ENCODE measurements at places on chromosomes 6 and 20.

DNA sequence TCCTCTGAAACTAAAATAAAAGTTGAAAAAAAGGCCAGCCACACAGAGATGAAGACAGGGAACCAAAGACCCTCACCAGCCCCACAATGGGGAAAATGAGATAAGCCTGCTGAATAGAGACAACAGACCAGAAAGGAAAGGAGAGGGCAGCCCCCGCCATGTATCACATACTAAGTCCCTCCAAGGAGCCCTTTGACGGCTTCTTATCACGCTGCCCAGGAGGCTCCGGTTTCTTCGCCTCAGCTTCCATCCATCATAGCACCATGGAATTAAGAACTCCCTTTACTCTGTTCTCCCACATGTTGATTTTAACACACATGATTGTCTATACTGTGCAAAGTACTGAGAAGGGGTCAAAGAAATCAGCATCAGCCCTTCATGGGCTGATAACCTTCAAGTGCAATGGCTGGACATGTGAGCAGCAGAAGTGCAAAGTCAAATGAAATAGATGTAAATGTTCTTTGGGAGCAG, 54.9 kb downstream of the MAP3K5 start:
- no peak for DNase-seq

GRCh38 chr6:54525731-54526130, 217.5 kb downstream of the TINAG start:
- no peak for DNase-seq

DNA sequence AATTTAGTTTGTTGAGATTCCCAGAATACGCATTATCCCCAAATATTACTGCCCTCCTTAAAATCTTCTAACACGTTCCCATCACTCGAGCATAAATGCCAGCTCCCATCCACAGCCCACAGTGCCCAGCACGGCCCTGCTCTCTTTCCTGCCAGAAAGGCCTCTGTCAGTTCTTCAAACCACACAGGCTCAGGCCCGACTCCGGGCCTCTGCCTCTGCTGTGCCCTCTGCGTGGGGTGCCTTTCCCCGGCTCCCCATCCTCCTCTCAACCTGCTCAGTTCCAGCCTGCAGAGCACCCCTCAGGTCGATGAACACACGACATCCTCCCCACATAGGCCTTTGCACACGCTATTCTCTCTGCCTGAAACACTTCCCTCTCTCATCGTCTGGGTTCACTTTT, 12.8 kb downstream of the ULBP3 start:
- DNase-seq, result no peak

GRCh38 chr6:136657666-136658065, 107.4 kb upstream of the MAP7 start:
- no peak for DNase-seq

DNA sequence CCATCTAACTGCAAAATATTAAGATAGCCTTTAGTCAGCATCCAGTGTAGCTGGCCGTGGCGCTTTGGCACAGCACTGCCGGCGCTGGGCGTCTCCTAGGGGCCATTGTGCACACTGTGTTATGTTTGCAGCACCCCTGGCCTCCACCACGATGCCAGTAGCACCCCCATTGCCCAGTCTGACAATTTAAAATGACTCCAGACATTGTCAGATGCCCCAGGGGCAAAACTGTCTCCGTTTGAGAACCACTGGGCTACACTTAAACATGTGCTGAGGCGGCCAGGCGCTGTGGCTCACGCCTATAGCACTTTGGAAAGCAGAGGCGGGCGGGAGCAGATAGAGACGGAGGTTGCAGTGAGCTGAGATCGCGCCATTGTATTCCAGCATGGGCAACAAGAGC, 6.0 kb upstream of the MTG2 start:
- DNase-seq, result no peak

DNA sequence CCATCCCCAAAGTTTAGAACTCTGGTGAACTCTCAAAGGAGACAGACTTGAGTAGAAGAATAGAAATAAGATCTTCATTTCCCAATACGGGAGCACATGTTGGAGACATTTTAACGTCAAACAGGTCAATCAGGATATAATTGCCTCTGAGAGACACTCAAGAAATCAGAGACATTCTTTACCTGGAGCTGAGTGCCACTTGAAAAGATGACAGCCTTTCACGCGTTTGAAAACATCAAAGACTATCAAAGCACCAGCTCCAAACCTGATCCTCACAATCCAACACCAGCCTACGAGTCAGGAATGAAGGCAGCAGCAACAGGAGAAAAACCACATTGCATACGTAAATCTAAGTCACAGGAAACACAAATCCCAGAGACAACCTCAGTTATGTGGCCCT, 571.5 kb upstream of the CDH4 start:
- no peak for DNase-seq

DNA sequence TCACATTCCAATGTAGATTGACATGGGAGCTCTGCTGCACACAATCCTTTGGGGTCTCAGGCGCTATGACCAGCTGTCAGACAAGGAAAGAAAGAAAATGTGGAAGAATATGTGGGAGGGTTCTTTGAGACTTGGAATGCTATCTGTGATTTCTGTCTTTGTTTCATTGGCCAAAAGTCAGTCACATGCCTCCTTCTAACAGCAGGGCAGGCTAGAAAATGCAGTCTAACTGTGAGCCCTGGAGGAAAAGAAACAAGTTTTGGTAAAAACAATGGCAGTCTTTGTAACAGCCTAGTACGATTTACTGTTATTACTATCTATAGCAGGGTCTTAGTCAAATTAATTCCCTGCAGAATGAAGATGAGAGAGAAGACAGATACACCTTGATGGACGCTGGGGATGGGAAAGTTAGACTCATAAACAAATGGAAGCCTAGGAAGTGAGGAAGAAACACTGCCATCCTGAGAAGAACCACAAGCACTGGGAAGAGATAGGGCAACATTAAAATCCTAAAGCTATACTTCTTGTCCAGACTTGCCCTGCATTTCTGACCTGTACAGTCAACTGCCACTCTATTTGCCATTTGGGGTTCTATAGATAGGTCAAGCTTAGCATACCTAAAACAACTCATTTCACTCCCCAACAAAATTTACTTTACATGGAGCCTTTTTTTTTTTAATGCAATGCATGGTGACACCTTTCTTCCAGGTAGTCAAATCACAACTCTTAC, 833.0 kb downstream of the KIF16B start:
- no peak for DNase-seq

DNA sequence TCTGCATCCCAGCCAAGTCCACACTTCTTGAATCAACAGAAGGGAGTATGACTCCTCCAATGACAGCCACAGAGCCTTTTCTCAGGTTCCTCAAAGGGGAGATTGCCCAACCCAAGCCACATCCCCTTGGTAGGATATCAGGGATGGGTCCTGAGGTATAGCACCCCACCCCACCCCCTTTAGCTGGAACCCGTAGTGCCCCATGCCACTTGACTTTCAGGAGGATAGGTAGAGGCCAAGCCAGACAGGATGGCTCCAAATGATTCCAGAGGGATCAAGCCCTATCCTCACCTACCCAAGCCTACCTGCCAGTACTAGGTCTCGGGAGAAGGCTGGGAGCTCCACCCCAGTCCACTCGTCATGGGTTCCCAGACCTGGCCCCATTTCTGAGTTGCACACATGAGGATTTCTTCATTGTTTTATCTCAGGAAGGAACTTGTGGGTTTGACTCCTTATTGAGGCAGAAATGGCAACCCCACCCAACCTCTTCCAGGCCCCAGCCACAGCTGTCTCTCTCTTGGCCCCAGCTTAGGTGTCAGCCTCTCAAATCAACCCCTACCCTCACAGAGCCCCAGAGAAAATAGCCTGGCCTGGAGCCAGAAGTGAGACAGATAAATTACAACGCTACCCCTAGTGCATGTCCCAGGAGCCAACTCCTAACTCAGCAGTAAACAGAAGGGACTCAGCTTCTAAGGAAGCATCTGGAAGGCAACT, 3.6 kb downstream of the CCND3 start:
- no peak for DNase-seq

GRCh38 chr6:14635195-14635594, 517.6 kb downstream of the CD83 start:
- DNase-seq, result no peak

DNA sequence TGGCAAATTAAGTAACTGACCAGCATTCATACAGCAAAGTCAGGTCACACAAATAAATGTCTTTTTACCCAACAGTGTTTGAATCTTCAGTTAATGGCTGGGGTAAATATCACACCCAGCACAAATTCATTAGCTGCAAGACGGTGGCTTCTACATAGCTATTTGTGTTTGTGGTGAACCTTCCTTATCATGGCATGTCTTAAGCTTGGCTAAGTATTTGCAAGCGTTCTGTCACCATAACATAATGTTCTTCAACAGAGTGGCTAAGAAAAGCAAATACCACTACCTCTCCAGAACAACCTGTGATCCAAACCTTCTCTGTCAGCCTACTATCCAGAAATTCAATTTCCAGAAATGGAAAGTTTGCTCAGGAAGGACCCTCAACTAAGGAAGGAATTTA, 255.6 kb upstream of the TAB2 start:
- no peak for DNase-seq

DNA sequence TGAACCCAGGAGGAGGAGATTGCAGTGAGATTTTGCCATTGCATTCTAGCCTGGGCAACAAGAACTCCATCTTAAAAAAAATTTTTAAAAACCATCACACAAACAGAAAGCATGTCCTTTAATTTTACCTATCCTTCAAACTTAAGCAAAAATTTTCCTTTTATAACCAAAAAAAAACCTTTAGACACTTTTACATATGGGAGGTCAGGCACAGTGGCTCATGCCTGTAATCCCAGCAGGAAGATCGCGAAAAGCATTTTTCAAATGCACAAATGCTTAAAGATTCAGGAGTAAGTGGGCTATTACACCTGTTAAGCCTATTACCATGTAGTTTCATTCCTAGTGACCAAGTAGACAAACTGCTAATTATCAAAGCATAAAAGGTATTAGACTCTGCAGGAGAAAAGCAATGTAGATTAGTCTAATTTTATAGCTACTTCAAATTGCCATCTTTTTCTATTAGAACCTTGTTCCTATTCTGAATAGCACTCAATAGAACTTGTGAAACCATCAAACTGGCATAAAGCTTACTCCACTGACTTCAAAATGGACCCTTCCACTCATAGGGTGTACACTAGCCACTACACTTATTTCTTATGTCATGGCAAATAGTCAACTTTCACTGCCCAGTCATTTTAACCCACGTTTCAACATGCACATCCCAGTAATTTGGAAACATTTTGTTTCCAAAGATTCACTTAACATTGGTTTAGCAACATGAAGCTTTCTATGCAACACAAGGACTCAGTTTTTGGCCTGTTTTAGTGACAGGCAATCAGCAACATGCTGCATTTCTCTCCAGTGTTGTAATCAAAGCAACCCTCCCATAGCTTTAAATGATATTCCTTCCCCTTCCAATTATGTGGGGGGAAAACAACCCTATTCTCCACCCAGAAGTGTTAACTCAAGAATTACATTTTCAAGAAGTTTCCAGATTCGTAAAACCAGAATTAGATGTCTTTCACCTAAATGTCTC, 4.0 kb downstream of the EEF1A1 start:
- no peak for DNase-seq

- no peak for DNase-seq
Measured at GRCh38 chr20:52142757-52143156, 48.8 kb downstream of the ZFP64 start.

- DNase-seq, result no peak
Measured at GRCh38 chr6:33164176-33164575, 28.1 kb downstream of the COL11A2 start.

GRCh38 chr20:59690101-59690500, 85.8 kb downstream of the PHACTR3 start:
- no peak for DNase-seq

DNA sequence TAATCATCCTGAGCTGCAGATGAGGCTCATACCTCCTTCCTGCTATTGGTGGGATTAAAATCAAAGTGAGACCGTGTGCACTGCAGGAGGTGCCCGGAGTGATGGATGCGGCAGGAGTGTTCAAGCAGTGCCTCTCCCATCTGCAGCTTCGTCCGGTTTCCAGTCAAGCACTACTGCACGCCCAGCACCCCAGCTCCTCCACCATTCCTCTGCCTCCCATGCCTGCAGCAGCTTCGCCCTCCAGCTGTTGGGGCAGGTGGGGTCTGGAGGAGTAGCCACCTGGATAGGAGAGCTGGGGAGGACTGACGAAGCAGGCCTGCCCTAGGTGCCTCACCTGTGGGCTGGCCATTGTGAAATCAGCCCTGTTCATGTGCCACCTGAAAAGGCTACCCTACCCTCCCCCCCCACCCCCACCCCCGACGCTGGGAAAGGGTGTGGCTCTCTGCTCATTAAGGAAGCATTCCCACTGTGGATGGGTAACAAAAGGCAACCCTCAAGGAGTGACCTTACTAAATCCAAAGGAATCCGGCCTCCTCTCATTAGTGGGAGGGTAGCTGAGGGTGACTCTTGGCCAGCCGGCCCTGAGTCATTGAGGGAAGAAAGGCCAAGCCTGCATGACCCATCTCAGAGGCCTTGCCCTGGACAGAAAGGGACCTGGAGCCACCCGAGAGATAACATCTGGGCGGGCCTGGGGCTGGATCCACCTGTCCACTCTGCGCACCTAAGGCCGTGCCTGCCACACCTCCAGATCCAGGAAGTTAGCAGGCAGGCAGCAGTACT, 115.9 kb upstream of the ARMC2 start:
- no peak for DNase-seq

DNA sequence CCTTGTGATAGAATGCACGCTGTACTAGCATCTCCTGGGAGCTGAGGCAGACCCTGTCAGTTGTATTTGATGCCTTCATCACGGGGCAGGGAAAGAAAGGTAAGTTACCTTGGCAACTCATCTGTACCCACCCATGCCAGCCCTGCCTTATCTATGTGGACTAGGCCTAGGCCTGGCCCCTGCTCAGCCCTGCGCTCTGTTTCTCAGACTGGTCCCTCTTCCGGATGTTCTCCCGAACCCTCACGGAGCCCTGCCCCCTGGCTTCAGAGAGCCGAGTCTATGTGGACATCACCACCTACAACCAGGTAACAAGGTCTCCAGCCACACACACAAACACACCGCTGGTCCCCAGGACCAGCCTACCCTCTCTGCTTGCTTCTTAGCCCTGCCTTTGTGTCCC, 4.2 kb downstream of the PIGT start:
- DNase-seq, result no peak
